ENCODE measurements at places on chromosomes 7 and 10. TPM values are rescaled to one million over a fixed set of nuclear protein-coding genes. Genes with fewer than 3 reads are reported as not detected.

The ANXA8 gene
- polyA plus RNA-seq, result not detected

The AMPH gene
- 5.2 TPM for polyA plus RNA-seq

The RPEL1 gene
- 0.21 TPM for polyA plus RNA-seq

The LEP gene
- polyA plus RNA-seq, result not detected

The PNLIP gene
- not detected for polyA plus RNA-seq

The DAGLB gene
- 13.8 TPM for polyA plus RNA-seq

The FAM25C gene
- not detected for polyA plus RNA-seq

The MKI67 gene
- 88.7 TPM for polyA plus RNA-seq

The BAG3 gene
- polyA plus RNA-seq, result 8.6 TPM

The ITPRID1 gene
- 0.05 TPM for polyA plus RNA-seq

The KIF11 gene
- polyA plus RNA-seq, result 22.1 TPM

The CHRM2 gene
- polyA plus RNA-seq, result 0.09 TPM

The TEX36 gene
- polyA plus RNA-seq, result not detected

The ZNF487 gene
- polyA plus RNA-seq, result 2.9 TPM
